ENCODE measurements at places on chromosomes 12 and 14.

DNA sequence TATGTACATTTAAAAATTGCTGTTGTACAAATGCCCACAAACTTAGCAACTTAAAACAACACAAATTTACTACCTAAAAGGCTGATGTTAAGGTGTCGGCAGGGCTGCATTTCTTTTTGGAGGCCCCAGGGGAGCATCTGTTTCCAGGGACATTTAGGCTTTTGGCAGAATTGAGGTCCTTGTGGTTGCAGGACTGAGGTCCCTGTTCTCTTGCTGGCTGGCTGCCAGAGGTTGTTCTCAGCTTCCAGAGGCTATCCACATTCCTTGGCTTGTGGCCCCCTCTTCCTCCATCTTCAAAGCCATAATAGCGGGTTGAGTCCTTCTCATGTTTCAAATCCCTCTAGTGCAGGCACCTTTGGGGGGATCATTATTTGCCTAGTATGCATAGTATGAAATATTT, 22.4 kb upstream of the KRT83 start:
- no peak for DNase-seq

GRCh38 chr14:67166450-67166853, 22.8 kb upstream of the GARIN2 start:
- DNase-seq = peak; percentile 54

DNA sequence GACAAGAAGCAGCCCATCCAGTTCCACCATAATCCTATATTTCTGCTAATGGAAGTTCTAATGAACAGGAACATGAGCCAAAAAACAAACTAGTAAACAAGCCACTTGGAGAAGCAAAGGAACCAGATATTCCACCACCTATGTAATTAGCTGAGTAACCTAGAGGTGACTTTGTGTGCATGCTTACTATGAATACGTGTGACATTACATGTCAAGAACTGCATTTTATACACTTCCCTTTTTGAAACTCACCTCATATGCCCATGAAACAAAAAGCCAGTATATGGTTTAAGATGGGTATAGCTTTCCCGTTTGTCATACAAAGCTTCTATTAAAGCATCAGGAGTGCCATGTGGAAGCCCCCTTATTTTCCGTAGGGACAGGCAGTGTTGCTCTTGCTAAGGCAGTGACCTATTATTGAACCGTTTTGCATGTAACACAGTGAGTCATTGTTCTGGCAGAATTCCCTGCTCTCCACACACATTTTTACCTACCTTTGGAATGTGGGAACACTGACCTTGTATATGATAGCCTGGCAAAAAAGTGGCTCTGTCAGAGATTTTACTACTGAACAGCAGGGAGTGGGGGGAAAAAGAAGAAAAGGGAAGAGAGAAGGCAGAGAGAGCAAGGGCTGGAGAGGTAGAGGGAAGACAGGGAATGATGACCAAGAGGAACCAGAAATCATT, 34.8 kb upstream of the FRMD6 start:
- DNase-seq = no peak

DNA sequence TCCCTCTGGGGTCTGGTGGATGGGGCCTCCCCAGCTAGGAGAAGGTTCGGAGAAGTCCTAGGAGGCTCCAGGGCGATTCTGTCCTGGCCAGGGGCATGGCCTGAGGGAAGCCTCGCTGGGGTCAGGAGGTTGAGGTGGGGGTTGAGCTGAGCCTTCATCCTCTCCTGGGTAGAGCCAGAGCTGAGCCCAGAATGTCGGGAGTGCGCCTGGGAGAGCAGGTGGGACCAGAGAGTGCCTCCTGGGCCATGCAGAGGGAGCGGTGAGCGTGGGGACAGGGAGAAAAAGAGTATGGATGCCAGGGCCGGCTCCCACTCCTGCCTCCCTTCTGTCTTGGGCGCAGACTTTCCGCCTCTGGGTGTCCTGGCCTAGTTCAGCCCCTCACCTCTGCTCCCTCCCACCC, 13.1 kb downstream of the RPS6KL1 start:
- no peak for DNase-seq
